Amniotic stem cell (primary cell): ENCODE measurements at places on chromosomes 7 and 10.

GRCh38 chr7:14324767-14325166, 335.3 kb upstream of the ETV1 start:
- no peak for DNase-seq

GRCh38 chr7:114663502-114663901, 248.9 kb downstream of the FOXP2 start:
- no peak for DNase-seq

DNA sequence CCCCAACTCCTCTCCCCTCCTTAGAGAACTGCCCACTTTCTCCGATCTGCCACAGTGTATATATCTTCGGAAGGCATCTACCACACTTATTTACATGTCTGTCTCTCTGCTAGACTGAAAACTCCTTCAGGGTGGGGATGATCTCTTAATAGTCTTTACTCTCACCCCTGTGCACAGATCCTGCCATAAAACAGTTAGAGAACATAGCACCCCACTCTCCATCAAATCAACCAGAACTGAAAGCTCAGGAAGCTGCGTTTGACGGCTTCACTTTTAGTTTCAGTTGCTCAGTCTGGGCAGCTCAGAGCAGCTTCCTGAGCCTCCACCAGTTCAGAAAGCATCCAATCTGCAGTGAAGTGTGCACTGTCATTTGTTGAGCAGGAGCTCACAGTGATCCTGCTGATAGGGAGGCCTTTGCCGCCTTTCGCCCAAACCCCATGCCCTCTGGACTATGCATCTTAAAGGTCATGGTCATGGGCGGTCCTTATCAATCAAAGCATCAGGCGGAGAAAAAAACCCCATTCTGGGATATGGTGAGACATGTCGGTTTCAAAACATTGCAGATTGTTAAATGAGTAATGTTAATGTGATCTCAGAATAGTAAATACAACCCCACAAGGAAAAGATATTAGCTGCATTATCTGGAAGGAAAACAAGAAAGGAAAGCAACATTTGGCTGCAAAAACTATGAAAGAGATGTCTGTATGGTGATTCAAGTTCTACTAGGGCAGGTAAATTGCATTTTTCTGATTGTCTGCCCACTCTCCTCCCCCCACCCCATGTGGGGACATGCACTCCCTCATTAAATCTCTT, 167.1 kb upstream of the ADO start:
- DNase-seq: no peak

DNA sequence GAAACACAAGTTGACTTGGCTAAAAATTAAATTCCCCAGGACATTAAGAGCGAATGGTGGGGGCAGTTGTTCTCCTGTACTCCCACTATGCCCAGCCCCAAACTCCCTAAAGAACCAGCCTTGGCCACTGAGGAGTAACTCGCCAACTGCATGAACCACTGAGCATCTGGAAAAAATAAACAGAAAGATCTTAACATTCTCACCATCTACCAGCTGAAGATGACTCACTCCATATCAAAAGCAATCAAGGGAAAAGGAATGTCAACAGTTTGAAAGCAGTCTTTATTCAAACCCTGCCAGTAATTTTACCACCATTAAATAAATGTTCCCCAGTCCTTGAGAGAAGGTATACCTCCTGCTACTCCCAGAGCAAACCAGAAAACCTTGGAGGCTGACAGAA, 45.4 kb downstream of the CTTNBP2 start:
- DNase-seq: no peak

DNA sequence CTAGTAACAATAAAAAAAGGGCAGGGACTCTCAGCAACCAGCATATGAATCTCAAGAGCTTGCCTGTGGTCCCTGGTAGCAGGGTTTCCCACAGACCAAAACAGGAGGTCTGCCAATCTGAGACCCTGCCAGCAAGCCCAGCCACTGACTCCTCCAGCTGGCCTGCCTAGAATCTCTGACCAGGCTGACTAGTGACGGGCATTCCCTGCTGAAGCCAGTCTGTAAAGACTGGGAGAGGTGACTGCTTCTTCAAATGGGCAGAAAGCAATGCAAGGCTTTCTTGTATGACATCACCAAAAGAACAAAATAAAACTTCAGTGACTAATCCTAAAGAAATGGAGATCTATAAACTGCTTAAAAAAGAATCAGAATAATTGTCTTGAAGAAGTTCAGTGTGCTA, 249.4 kb downstream of the TCF7L2 start:
- peak; percentile 38 for DNase-seq

DNA sequence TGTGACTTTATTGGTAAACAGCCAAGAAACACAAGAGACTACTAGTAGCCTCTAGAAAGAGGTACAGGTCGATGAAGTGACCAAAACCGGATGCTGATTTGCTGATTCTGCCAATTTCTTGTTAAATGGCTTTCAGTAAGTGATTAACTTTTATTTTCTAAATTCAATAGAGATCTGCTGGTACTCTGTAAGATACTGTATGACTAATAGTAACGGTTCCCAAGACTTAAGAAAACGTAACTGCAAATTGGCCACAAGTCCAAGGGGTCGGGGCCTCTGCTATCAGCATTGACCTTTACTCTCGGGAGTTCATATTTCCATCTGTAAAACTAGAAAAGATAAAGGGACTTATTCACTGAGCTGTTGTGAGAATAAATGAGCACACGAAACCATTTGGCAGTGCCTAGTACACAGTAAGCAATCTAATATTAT, 1.4 kb downstream of the FAM3C start:
- DNase-seq: no peak

GRCh38 chr7:110399421-110399820, 691.5 kb upstream of the LRRN3 start:
- DNase-seq: no peak

DNA sequence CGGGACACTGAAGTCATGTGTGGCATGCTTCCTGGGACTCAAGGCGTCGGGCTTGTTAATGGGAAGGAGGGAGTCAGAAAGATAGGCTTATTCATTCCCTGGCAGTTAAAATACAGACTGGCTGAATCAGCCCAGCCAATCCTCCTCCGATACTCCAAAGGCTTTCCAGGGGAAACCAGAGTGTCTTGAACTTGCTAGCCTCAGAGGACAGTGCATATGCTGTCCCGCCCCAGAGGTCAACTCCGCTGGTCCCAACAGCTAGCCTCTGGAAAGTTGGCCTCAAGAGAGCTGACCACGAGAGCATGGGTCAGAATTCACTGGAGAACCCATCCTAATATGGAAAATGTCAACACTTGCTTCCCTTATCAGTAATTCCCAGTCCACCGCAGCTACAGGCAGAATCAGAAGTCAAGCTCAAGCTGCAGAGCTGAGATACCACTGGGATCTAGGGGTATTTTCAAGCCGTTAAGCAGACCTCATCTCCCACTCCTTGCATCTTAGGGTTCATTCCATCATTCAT, 43.0 kb downstream of the ELMO1 start:
- DNase-seq: no peak

GRCh38 chr10:121608469-121609190, 10.4 kb upstream of the FGFR2 start:
- no peak for DNase-seq

- no peak for DNase-seq
These were observed 237.1 kb downstream of the COBL start for GRCh38 chr7:51079494-51079893.

DNA sequence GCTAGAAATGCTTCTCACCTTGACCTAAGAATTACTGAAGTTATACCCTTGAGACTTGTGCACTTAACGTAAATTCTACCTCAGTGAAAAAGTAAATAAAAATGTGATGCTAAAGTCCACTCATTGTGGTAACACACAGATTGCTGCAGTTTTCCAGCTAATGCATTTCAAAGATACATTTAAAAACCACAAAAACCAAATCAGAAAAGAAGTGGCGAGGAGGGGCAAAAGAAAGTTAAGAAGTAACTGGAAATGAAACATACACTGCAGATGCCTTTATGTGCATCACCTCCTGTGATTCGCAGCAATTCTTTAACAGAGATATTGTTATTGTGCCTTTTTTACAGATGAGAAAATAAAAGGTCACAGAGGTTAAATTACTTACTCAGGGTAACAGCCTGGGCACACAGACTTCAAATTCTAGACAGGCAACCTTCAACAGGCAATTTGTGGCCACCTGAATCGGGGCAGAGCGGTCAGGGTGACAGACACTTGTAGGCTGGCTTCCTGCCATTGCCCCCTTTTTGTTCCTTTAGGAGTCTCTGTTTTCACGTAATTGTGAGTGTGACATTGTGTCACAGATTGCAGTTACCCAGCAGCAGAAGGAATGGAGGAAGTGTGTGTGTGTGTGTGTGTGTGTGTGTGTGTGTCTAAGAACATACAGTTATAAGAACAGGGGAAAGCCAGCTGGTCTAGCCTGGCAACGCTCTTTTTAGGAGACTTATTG, 1.9 kb downstream of the WIPF3 start:
- no peak for DNase-seq

- no peak for DNase-seq
These were observed 1.8 kb downstream of the SNCG start for GRCh38 chr10:86960003-86960862.

GRCh38 chr7:371779-372545, 82.0 kb downstream of the FOXL3 start:
- no peak for DNase-seq

GRCh38 chr7:102275123-102275703, 11.5 kb upstream of the SH2B2 start:
- no peak for DNase-seq

GRCh38 chr7:136267822-136268221, 290.7 kb upstream of the MTPN start:
- no peak for DNase-seq

DNA sequence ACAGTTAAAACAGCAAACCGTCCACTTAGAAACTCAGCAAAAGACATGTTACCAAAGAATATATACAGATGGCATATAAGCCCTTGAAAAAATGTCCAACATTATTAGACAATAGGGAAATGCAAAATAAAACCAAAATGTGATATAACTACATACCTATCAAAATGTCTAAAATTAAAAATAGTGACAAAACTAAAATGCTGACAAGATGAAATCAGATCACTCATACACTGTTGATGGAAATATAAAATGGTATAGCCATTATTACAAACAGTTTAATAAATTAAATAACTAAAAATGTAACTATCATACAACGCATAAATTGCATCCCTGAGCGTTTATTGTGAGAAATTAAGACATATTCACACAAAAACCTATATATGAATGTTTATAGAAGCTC, 939.7 kb upstream of the ZWINT start:
- DNase-seq: no peak

DNA sequence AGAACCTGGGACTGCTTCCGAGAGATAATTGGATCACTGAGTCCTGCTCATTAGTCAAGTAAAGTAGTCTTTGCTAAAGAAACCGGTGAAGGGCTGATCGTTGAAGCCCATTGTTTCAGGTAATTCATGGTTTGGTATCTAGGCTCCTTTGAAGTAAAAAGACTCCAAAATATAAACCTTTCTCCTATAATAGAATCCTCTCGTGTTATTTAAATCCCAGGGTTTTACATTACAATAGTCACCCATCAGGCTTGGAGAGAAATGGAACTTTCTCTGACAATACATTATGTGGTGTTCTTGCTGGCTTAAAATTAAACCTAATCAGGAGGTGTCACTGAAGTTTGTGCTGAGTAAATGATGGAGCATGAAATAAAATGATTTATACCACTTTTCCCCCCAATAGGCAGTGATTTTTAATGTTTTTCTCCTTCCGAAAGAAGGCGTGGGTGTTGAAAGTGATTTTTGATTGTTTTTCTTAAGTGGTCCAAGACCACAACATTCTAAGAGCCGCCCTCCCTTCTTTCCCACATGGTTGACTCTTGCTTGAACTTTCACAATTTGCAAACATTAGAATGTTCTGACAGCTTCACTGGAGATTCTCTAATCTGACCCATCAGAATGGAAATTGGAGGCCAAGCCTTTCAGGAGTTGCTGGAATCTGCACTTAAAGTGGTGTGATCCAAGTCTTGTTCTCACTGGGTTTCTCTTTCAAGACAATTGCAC, 44.2 kb downstream of the LRMDA start:
- DNase-seq: no peak

DNA sequence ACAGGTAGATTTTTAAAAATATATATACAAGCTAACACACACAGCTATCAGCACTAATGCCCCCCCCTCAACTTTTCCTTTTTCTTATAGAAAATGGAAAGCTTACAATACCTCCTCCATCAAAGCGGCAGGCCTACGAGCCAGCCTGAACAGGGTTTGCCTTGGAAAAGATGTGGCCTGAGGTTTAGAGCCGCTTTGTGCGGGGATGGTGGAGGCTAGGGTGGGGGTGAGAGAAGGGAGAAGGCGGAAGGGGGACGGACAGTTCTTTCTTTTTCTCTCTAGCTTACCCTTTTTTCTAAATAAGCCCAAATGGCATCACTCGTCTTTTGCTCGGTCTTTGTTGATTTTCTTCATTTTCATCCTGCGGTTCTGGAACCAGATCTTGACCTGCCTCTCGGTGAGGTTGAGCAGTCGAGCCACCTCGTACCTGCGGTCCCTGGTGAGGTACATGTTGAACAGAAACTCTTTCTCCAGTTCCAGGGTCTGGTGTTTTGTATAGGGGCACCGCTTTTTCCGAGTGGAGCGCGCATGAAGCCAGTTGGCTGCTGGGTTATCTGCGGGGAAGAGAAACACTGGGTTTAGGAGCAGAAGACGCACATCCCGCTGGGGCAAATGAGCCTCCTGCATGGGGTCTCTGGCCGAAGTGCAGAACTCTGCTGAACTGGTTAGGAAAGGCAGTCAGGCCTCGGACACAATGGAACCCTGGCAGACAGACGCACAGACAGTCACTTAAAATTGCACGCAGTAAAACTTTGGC, 1.9 kb downstream of the HOXA9 start:
- no peak for DNase-seq

- DNase-seq: no peak
These were observed 1139.3 kb upstream of the CELF2 start for GRCh38 chr10:9878383-9878782.

- DNase-seq: no peak
These were observed 136.4 kb upstream of the FGFR2 start for GRCh38 chr10:121734589-121735045.
